ENCODE measurements at places on chromosomes 2 and 18.

- DNase-seq = no peak
Measured at GRCh38 chr2:141048951-141049350, 1081.9 kb downstream of the LRP1B start.

- DNase-seq = no peak
Measured at GRCh38 chr18:54774423-54774822, 53.9 kb upstream of the RAB27B start.

- DNase-seq = no peak
Measured at GRCh38 chr2:151277067-151277466, 12.4 kb downstream of the NMI start.

- DNase-seq = no peak
Measured at GRCh38 chr2:1501991-1502390, 88.7 kb downstream of the TPO start.

DNA sequence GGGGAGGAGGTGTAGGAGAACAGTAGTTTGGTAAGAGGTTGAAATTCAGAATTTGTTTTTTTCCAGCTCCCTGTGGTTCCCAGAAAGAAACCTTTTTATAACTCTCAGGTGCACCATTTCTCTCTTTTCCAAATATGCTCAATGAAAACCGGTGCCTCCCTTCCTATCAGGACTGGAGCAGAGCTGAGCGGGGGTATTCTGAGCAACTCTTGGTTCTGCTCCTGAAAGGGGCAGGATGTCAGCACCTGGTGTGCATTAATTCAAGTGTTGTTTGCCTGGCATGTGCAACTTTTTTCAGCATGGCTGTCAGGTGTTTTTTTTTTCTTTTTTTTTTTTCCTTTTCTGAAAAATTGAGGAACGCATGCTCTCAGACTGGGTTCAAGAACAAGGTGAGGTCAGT lies 74.1 kb downstream of the MAPK4 start:
- DNase-seq = no peak

GRCh38 chr2:204452464-204453023 lies 92.7 kb upstream of the PARD3B start:
- DNase-seq = peak; percentile 89

- DNase-seq = no peak
Measured at GRCh38 chr2:11481426-11481788, 15.4 kb upstream of the E2F6 start.

DNA sequence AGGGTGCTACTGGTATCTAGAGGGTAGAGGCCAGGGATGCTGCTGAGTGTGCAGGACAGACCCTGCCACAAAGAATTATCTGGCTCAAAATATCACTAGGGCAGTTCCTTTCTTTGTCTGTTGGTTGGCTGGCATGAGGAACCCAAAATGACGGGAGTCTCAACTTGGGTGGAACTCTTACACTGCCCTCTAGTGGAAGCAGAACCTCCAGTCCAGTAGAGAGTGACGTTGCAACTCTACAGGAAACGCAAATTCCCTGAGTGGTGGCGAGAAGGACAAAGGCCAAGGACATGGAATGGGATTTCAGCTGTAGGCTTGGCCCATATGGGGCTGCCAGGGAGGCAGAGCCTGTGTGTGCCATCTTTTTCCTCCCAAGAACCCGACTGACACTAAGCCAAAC lies 47.1 kb downstream of the COPS8 start:
- DNase-seq = no peak

DNA sequence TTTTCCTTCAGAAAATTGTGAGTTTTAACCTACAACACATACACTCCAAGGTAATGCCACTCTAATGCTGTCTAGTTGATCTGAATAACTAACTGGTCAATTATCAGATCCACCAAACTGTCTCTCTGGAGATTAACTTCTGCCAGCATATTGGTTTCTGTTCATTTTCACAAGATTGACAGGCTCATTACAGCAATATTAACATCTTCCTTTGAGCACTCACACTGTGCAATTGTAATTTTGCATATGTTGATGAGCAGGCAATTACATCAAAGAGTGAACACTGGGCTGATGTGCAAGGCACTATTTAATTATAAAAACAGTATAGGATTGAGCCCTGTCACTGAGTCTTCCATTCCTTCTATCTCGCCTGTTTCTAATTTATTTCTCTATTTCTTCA lies 197.3 kb downstream of the SLC8A1 start:
- DNase-seq = no peak

- DNase-seq = no peak
Measured at GRCh38 chr2:32159678-32160077, 6.0 kb upstream of the SLC30A6 start.

DNA sequence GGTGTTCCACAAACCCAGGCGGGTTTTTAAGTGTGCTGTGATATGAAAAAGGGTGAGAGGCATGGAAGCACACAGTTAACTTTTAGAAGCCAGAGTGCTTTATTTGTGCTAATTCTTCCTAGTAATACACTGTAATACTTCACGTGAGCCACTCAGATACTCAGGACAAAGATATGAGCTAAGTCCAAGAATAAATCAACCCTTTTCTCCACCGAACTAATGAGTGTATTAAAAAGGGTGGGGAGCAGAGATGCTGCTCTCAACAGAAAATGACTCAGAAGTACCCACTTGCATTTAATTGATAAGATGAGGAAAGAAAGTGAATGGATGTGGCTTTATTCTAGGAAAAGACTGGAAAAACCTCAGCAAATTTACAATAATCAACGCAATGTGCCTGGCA lies 79.9 kb downstream of the UXS1 start:
- DNase-seq = no peak

DNA sequence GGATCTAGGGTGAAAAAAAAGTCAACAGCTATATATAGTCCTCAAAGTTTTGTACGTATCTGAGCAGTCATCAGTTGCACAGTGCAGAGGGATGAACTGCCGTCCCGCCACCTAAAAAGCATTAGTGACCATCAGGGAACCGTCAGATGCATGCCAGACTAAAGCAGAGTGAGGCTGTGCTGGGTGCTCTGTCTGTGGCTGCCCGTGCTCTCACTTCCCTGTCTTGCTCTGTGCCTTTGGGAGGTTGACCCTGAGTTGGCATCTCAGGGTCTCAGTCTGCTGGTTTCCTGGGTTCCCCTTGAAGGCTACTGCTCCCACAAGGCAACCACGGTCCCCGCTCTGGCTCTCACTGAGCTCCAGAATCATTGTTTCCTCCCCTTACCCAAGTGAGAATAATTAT lies 11.1 kb downstream of the CLUL1 start:
- no peak for DNase-seq

GRCh38 chr2:64601034-64601754 lies 52.5 kb downstream of the SERTAD2 start:
- DNase-seq = no peak

- DNase-seq = no peak
Measured at GRCh38 chr18:56521263-56521662, 117.1 kb downstream of the TXNL1 start.

GRCh38 chr2:1173528-1173927 lies 222.9 kb downstream of the SNTG2 start:
- no peak for DNase-seq

GRCh38 chr18:12035481-12035880 lies 54.2 kb downstream of the IMPA2 start:
- no peak for DNase-seq

DNA sequence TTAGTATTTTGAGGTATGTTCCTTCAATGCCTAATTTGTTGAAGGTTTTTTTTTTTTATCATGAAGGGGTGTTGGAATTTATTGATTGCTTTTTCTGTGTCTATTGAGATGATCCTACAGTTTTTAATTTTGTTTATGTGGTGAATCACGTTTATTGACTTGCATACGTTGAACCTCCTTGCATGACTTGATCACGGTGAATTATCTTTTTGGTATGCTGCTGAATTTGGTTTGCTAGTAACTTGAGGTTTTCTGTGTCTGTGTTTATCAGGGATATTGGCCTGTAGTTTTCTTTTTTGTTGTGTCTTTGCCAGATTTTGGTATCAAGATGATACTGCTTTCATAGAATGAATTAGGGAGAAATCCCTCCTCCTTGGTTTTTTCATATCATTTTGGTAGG lies 23.9 kb downstream of the CLIP4 start:
- DNase-seq = no peak

- no peak for DNase-seq
Measured at GRCh38 chr18:41887100-41887499, 67.9 kb upstream of the PIK3C3 start.

GRCh38 chr2:67295851-67296250 lies 101.3 kb upstream of the ETAA1 start:
- no peak for DNase-seq

DNA sequence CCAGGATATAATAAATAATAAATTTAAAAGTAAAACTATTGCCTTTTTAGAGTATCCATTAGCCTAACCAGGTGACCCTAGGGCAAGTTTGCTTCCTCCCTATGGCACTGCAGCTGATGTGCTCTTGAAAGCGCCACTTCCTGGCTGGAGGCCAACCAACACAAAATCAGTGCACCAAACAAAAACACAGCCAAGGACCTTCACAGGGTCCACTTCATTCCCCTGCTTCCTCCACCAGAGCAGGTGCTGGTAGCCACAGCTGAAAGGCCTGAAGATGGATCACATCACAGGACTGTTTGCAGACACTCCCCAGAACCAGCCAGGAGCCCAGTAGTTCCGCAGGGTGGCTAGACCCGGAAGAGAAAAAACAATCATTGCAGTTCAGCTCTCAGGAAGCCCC lies 108.8 kb downstream of the TWIST2 start:
- DNase-seq = no peak

DNA sequence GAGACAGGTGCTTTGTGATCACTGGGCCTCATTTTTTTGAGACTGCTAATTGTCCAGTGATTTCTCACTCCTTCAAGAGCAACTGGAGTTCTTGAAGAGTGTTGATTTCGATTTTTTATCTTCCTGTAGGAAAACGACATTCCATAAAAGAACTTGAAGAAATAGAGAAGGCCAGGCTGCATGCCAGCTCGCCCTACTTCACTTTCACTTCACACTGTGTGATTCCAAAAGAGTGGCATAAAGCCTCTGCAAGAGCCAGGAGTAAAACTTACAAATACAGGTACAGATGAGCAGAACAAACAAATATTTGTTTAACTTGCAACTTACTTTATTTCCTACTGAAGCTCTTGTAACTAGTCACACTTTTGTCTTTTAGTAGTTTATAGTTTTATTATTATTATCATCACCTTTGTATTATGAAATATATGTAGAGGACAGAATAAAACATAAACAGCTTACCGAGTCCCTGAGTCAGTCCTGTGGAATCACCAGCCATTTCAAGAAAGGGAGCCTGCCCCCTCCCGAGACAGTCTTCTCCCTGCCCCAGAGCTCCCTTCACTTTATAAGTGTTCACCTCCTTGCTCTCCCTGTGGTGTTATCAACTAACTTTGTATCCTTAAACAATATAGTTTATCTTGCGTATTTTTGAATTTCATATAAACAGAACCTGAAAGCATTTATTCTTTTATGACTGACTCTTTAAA lies 8.7 kb downstream of the FAM228A start:
- no peak for DNase-seq

- DNase-seq = no peak
Measured at GRCh38 chr18:36176711-36177110, 10.6 kb upstream of the MOCOS start.

DNA sequence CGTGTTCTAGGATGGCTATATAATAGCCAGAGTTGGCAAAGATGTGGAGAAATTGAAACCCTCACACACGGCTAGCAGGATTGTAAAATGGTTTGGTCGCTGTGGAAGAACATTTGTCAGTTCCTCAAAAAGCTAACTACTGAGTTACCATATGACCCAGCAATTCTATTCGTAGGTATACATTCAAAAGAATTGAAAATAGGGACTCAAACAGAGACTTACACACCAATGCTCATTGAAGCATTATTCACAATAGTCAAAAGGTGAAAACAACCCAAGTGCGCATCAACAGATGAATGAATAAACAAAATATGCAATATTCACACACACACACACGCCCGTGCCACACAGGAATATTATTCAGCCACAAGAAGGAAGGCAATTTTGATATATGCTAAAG lies 98.7 kb downstream of the PLA2R1 start:
- no peak for DNase-seq

- DNase-seq = no peak
Measured at GRCh38 chr2:125652280-125652679, 1003.7 kb upstream of the GYPC start.

GRCh38 chr2:156541229-156541628 lies 105.0 kb downstream of the GPD2 start:
- no peak for DNase-seq

- no peak for DNase-seq
Measured at GRCh38 chr2:129895526-129896082, 83.9 kb upstream of the RAB6C start.

GRCh38 chr2:62713837-62714236 lies 8.3 kb downstream of the EHBP1 start:
- DNase-seq = no peak

DNA sequence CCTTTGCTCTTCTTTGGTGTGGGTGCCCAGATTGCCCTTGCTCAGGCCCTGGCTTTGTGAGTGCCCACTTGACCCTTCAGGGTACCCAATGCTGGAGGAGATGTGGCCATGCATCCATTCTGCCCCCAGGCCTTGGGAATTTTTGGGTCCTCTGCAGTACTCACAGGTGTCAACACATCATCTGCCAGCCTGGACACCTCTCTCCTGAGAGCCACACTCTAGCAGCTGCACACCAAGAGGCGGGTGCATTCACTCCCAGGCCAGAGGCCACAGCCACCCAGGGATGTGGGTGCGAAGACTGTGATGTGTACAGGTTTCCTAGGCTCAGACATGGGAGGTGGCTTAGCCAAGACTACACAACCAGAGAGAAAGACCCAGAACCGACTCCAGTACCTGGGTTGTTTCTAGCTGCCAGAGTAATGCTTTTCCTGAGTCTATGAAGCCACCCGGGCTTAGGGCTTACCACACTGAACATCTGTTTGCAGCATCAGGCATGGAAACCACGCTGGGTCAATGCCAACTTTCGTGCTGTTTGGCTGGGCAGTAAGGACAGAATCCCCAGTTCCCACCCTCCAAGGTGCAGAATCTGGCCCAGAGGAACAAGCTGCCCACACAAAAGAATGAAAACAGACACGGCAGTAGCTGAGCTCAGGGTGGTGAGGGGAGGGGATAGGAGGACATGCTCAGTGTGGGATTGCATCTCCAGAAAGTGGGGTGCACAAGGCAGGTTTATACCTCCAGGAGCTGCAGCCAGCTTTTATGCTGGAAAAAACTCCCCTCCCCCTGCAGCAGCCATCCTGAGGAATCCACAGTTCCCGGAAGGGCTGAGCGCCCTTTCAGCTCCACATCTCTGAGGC lies 40.1 kb downstream of the KCNF1 start:
- no peak for DNase-seq

GRCh38 chr2:143742581-143742980 lies 613.4 kb downstream of the ARHGAP15 start:
- DNase-seq = no peak

GRCh38 chr2:111209045-111209514 lies 88.4 kb downstream of the BCL2L11 start:
- no peak for DNase-seq

- DNase-seq = no peak
Measured at GRCh38 chr18:50586710-50587109, 26.8 kb downstream of the MAPK4 start.

GRCh38 chr2:53177327-53177726 lies 590.3 kb upstream of the CHAC2 start:
- no peak for DNase-seq

GRCh38 chr2:236862961-236863728 lies 222.5 kb upstream of the COPS8 start:
- DNase-seq = peak; percentile 93

All from AG09319 (cell line).